ENCODE measurements at places on chromosomes 4 and X. TPM values are rescaled to one million over a fixed set of nuclear protein-coding genes. Genes with fewer than 3 reads are reported as not detected.

Gene ERCC6L
- total RNA-seq = 0.13 TPM

Gene CA5B
- total RNA-seq = 111 TPM

Gene COQ2
- total RNA-seq = 9.7 TPM

Gene FRMPD4
- not detected for total RNA-seq

Gene MAGEA2B
- total RNA-seq = not detected

Gene CD38
- total RNA-seq = 124 TPM

Gene MSX1
- not detected for total RNA-seq

Gene RNF150
- 0.09 TPM for total RNA-seq

GRCh38 chr4:108342325-108342970, 173.7 kb upstream of the LEF1 start:
- peak; percentile 68 for DNase-seq
- peaks cover 12% of the 10 kb centered on the region for H3K4me1 ChIP-seq
- peaks cover 4% of the 10 kb centered on the region for H3K27me3 ChIP-seq
- H3K4me3 ChIP-seq = no peak overlapping the region
- H3K27ac ChIP-seq = peak overlapping the region; percentile 43

- H3K4me3 ChIP-seq = peak overlapping the region; percentile 68
- H3K4me1 ChIP-seq = peaks cover 3% of the 10 kb centered on the region
- no peak for DNase-seq
- H3K36me3 ChIP-seq = no peaks in the 10 kb centered on the region
These were observed 840 bp downstream of the ZNF711 start for GRCh38 chrX:85244450-85245211.

GRCh38 chr4:74619931-74620702, 174.2 kb downstream of the BTC start:
- H3K27ac ChIP-seq = no peak overlapping the region
- no peaks in the 10 kb centered on the region for H3K4me1 ChIP-seq
- H3K4me3 ChIP-seq = no peak overlapping the region
- peaks cover 2% of the 10 kb centered on the region for H3K27me3 ChIP-seq
- no peak for DNase-seq
- no peaks in the 10 kb centered on the region for H3K36me3 ChIP-seq

- H3K4me1 ChIP-seq = no peaks in the 10 kb centered on the region
- DNase-seq = no peak
These were observed 197.9 kb upstream of the PPP1R2C start for GRCh38 chrX:42975906-42976305.

GRCh38 chrX:150062292-150063137, 124.2 kb upstream of the EOLA2 start:
- no peaks in the 10 kb centered on the region for H3K36me3 ChIP-seq
- H3K4me3 ChIP-seq = no peak overlapping the region
- no peaks in the 10 kb centered on the region for H3K4me1 ChIP-seq
- no peaks in the 10 kb centered on the region for H3K27me3 ChIP-seq

- no peak for DNase-seq
- no peaks in the 10 kb centered on the region for H3K4me1 ChIP-seq
- no peak overlapping the region for H3K27ac ChIP-seq
- no peak overlapping the region for H3K4me3 ChIP-seq
- H3K27me3 ChIP-seq = no peaks in the 10 kb centered on the region
These were observed 64.0 kb downstream of the HHIP start for GRCh38 chr4:144709793-144710525.

- DNase-seq = no peak
- H3K27ac ChIP-seq = no peak overlapping the region
- H3K4me1 ChIP-seq = no peaks in the 10 kb centered on the region
- H3K36me3 ChIP-seq = no peaks in the 10 kb centered on the region
- H3K4me3 ChIP-seq = no peak overlapping the region
These were observed 36.7 kb upstream of the SCOC start for GRCh38 chr4:140336730-140337129.

DNA sequence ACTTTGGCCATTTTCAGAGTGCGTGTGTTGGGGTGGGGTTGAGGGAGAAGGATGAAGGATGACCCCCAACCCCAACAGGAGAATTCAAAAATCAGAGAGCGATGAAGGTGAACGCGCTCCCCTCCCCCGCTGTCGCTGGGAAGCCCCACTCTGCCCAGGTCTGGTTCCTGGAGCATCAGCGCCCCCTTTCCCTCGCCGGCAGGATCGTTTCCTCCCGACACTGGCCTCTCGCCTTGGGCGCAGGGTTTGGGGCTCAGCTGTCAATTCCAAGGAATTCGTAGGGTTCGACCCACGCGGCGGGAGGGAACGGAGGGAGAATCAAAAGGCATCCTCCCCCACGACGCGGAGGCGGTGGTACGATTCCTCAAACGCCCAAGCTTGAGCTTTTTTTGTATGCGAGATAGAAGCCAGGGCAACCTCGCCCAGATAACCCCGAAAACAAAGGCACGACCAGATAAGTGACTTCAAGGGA, 1.0 kb upstream of the PDGFRA start:
- no peak overlapping the region for H3K4me3 ChIP-seq
- no peaks in the 10 kb centered on the region for H3K36me3 ChIP-seq
- peaks cover 48% of the 10 kb centered on the region for H3K4me1 ChIP-seq
- H3K27me3 ChIP-seq = peaks cover 64% of the 10 kb centered on the region
- DNase-seq = no peak

GRCh38 chrX:13716455-13716854, 18.0 kb downstream of the TRAPPC2 start:
- H3K36me3 ChIP-seq = peaks cover 25% of the 10 kb centered on the region
- no peak overlapping the region for H3K4me3 ChIP-seq
- peaks cover 38% of the 10 kb centered on the region for H3K4me1 ChIP-seq
- peak; percentile 17 for DNase-seq
- peak overlapping the region; percentile 85 for H3K27ac ChIP-seq
- H3K27me3 ChIP-seq = no peaks in the 10 kb centered on the region

- peak overlapping the region; percentile 93 for H3K27ac ChIP-seq
- peak overlapping the region; percentile 94 for H3K4me3 ChIP-seq
- no peaks in the 10 kb centered on the region for H3K27me3 ChIP-seq
- H3K36me3 ChIP-seq = peaks cover 20% of the 10 kb centered on the region
- H3K4me1 ChIP-seq = peaks cover 17% of the 10 kb centered on the region
- peak; percentile 44 for DNase-seq
These were observed 540 bp downstream of the ZNF721 start for GRCh38 chr4:498328-498904.

- no peak for DNase-seq
- no peak overlapping the region for H3K27ac ChIP-seq
- no peaks in the 10 kb centered on the region for H3K36me3 ChIP-seq
- no peaks in the 10 kb centered on the region for H3K4me1 ChIP-seq
These were observed 437.2 kb upstream of the ZFP42 start for GRCh38 chr4:187558391-187558790.

- H3K27me3 ChIP-seq = no peaks in the 10 kb centered on the region
- no peaks in the 10 kb centered on the region for H3K4me1 ChIP-seq
- H3K27ac ChIP-seq = no peak overlapping the region
- no peak for DNase-seq
- no peaks in the 10 kb centered on the region for H3K36me3 ChIP-seq
- H3K4me3 ChIP-seq = no peak overlapping the region
These were observed 192.8 kb downstream of the SMIM20 start for GRCh38 chr4:26106776-26107175.
